ENCODE measurements at places on chromosomes 6 and 20. TPM values are rescaled to one million over a fixed set of nuclear protein-coding genes. Genes with fewer than 3 reads are reported as not detected.

SLC17A1 gene
- not detected for total RNA-seq

TAP1 gene
- total RNA-seq, result 113 TPM

EYS gene
- not detected for total RNA-seq

PGC gene
- total RNA-seq, result not detected

ENPP3 gene
- total RNA-seq, result 0.44 TPM

FAM135A gene
- total RNA-seq, result 11.5 TPM

HSPA1A gene
- total RNA-seq, result 54.8 TPM

SAMD5 gene
- not detected for total RNA-seq

PKIB gene
- total RNA-seq, result 0.82 TPM

PRR18 gene
- not detected for total RNA-seq

DUSP15 gene
- not detected for total RNA-seq

ACAT2 gene
- total RNA-seq, result 30.6 TPM
